Activated CD4-positive, alpha-beta T cell treated with anti-CD3 and anti-CD28 coated beads, Interleukin-10, Interleukin-2, amounts not matched to agents 100 ng/mL and 50 ng/mL, durations not matched to agents 16 hours and 8 hours (primary cell): ENCODE measurements at places on chromosomes 12 and 14.

DNA sequence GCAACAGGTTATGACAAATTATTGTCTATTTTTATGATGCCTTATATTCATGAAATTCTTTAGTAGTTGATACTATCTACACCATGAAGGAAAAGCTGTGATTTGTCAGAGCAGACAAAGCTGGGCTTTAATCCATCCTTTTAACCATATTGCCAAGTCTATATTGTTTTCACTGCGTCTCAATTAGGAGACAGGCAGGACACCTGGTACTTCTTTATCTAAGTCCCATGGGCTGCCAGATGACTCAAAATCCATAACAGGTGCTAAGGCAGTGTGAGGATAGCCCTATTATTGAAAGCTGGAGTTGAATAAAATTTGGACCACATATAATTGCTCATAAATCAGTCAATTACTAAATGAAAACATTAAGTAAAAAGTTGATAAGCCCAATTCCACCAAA lies 22.6 kb downstream of the INSM2 start:
- DNase-seq, result no peak

GRCh38 chr12:54379398-54380201 lies 4.9 kb downstream of the ZNF385A start:
- DNase-seq, result peak; percentile 92

- DNase-seq, result peak; percentile 6
These were observed 10.4 kb upstream of the RMST start for GRCh38 chr12:97452230-97452629.

- no peak for DNase-seq
These were observed 111.1 kb downstream of the DIP2B start for GRCh38 chr12:50615907-50616296.

GRCh38 chr14:93234798-93235197 lies 27.7 kb downstream of the UBR7 start:
- no peak for DNase-seq

DNA sequence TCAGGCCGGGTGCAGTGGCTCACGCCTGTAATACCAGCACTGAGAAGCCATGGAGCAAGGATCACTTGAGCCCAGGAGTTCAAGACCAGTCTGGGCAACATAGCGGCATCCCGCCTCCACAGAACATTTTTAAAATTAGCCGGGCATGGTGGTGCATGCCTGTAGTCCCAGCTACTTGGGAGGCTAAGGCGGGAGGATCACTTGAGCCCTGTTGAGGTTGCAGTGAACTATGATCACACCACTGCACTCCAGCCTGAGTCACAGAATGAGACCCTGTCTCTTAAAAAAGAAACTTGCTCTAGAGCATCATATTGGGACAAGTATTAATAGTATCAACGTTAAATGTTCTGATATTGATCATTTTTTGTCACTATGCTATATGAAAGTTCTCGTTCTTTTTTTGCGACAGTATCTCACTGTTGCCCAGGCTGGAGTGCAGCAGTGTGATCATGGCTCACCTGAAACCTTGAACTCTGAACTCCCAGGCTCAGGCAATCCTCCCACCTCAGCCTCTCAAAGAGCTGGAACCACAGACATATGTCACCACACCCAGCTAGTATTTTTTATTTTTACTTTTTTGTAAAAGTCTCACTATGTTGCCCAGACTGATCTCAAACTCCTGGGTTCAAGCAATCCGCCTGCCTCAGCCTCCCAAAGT lies 47.7 kb downstream of the CCDC85C start:
- no peak for DNase-seq

- DNase-seq, result no peak
These were observed 83.0 kb upstream of the WSCD2 start for GRCh38 chr12:108046135-108046534.

DNA sequence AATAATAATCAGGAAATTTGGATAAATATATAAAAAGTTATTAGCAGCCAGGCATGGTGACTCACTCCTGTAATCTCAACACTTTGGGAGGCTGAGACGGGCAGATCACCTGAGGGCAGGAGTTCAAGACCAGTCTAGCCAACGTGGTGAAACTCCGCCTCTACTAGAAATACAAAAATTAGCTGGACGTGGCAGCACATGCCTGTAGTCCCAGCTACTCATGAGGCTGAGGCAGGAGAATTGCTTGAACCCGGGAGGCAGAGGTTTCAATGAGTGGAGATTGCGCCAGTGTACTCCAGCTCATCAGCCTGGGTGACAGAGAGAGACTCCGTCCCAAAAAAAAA lies 64.5 kb downstream of the SYT1 start:
- no peak for DNase-seq

- DNase-seq, result no peak
These were observed 176.3 kb upstream of the ATP2B1 start for GRCh38 chr12:89884952-89885351.

DNA sequence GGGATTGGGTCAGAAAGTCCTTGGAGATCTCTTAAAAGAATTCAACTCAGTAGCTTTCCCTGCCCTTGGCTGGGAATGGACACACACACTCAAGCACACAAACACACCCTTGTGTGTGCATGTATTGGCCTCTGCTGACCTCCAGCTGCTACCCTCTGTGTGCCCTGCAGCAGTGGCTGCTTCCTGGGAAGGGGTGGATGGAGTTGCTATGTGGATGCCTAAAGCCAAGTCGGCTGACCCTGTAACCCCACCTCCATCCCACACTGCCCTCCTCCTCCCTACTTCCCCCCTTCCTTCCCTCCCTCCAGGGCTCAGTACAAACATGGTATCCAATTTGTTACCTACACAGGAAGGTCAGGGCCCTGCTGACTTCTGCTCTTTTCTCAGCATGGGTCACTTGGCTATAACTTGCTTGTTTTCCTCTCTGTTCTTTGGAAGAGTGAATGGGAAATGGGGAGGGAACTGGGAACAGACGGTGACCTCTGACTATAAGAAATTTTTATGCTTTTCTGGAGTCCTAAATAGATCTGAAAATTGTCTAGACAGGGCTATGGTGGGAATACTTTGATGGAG lies 351.6 kb upstream of the TBX3 start:
- DNase-seq, result no peak

DNA sequence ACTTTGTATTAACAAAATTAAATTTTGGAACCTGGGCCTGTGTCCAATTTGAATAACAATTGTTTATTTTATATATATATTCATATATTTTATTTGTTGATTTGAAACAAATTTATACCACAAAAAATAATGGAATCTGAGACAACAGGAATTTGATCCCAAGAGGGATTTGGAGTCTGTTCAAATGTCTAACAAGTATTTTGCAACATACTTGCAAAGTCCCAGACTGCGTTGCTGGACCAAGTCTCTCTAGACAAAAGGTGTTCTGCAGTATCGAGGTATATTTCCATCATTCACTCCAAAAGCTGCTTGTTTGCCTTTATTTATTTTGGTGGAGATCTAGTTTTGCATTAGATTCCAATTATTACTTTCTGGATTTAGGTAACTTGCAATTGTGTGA lies 68.7 kb upstream of the PTPRR start:
- no peak for DNase-seq

GRCh38 chr12:124326871-124327270 lies 32.0 kb downstream of the RFLNA start:
- DNase-seq, result no peak

DNA sequence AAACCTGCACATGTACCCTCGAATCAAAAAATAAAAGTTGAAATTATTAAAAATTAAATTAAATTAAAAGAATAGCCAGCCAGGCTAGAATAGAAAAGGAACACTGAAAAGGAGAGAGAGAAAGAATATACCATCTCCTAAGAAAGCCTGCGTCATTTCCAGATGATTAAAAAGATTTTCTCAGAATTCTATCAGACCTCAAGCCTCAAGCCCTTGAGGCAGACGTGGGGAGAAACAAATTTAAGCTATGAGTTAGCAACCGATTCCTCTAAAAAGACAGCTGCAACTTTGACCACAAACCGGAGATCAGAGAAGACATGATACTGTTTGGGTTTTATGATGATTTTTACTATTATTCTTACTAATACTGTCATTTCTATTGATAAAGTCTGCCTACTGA lies 138.3 kb downstream of the KSR2 start:
- DNase-seq, result no peak

DNA sequence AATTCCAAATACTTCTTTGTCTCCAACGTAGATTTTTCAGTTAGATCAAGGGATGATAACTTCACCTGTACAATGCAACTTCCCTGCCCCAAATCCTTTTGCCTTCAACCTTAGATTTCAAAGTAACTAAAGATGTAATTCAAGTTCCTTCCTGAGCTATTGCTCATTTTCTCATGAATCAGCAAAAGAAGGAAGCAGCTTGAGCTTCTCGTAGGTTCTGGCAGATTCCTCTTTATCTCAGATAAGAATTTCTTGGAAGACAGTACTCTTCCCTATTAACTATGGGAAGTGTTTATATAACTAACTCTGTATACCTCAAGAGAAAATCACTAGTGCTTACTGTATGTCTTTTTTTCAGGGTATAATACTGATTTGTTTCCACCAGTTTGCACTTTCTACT lies 203.8 kb downstream of the RASSF9 start:
- no peak for DNase-seq

DNA sequence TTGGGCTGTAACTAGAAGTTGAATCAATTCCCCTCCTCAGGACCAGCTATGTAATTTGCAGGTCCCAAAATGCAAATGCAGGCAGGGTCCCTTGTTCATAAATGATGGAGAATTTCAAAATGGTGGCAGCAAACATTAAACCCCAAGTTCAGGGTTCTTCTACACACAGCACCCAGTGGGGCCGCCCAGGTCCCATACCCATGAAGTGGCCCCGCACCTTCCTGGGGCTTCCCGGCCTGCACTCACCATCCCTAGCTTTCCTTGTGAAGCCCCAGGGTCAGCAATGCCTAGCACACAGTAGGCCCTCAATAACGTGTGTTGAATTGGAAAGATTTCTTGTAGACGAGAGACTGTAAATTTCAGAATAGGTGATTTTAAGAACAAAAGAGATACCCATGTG lies 76.0 kb downstream of the NTF3 start:
- no peak for DNase-seq

DNA sequence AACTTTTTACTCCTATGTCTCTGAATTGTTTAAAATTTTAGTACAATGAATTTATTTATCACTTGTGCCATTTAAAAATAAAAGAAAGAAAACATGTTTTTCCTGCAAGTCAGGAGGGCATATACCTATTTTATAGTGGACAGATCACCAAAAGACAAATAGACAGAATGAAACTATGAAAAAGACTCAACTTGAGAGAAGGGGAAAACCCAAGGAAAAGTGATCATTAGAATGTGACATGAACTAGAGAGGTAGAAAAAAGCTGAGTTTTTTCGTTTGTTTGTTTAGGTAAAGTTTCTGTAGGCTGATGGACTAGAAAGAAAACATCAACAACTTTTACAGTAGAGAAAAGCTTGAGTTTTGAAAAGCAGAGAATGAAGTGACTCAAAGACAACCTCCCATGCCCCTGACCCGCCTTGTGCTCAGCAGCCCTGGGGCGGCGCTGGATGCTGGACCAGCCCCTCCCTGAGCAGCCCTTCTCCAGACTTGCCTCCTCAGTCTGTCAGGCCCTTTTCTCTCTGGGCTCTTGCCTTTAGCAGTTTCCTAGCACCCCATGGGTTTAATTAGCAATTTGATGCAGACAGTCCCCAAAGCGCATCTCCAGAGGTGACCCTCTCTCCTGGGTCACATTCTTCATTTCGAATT lies 95.1 kb upstream of the ARID2 start:
- peak; percentile 9 for DNase-seq

- DNase-seq, result peak; percentile 81
These were observed 308.1 kb downstream of the RPAP3 start for GRCh38 chr12:47397664-47398281.

GRCh38 chr12:19794116-19794515 lies 354.8 kb downstream of the AEBP2 start:
- no peak for DNase-seq

GRCh38 chr14:32224737-32225377 lies 21.8 kb upstream of the RNU6-8 start:
- no peak for DNase-seq

- no peak for DNase-seq
These were observed 210.4 kb upstream of the KRR1 start for GRCh38 chr12:75721796-75722195.

DNA sequence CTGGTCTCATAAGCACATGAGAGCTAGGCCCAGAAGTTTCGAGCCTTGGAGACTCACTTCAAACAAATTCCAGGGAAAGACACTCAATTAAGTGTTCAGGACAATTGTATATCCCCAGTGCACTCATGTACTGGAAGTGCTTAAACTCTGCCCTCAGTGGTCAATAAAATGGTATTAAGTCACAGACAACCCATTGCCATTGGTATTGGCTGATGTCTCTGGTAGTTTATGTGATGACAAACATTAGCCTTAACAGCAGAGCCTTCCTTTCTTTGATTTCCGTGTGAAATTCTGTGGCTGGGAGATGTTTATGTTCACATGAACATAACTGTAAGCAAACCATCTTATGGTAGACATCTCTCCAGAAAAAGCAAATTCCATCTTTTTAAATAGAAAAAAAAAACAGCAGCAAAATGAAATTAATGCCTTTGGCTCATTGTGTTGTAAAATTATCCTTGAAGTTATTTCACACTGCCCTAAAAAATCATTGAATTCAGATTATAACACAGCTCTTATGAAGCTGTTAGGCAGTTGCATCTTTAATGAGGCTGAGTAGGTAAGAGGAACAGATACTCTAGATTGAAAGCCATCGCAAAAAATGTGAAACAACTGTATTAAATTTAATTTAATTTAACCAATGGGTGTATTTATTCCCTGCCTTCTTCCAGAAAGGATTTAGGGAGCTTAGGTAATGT lies 216.2 kb upstream of the PLEKHG7 start:
- DNase-seq, result no peak

DNA sequence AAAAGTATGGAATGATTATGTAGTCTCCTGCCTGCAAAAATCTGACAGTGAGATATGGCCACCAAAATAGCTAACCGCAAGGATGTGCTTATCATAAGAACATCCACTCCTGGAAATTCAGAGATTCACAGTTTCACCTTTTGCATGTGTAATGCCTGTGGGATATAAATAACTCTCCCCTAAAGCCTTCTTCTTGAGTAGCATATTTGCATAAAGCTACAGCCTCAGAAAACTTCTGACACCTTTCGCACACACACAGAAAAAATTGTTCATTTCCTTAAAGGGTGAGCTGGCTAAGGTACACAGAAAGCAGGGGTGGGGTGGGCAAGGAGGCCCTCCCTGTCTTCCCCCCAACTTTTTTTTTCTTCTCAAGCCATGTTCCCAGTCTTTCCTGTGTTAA lies 3.1 kb upstream of the IGF1 start:
- peak; percentile 22 for DNase-seq

DNA sequence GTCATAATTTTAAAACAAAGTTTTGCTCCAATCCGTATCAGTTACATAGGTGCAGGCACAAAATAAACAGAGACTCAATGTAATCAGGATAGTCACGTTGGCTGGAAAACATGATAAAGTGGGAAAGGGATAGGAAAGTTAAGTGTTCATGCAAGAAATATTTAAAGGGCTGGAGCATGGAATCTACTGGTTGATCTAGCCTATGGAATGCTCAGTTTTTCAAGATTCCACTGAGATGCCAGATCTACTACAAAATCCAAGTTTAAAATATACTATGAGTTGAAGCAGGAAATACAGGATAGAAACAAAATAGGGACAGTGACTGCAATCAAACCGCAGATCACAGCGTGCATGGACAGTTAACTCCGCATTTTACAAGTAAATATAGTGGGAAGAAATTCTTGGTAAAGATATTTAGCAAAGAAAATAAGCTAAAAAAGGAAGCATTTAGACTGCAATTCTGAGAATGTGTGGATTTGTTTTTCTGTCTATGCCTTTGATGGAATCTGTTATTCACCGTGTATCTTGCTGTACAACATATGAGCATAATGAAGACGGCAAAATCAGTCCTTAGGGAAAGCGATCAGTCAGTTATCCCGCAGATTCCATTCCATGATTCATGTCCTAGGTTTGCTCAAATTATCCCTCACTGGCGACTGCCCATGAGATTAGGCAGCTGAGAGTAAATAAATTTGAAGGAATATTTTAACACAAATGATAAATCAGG lies 1044.3 kb downstream of the FLRT2 start:
- no peak for DNase-seq
